Activated naive CD8-positive, alpha-beta T cell treated with anti-CD3 and anti-CD28 coated beads, Interleukin-2, amount 50 U/mL, for 16 hours (primary cell): ENCODE measurements at places on chromosomes 3 and 15.

DNA sequence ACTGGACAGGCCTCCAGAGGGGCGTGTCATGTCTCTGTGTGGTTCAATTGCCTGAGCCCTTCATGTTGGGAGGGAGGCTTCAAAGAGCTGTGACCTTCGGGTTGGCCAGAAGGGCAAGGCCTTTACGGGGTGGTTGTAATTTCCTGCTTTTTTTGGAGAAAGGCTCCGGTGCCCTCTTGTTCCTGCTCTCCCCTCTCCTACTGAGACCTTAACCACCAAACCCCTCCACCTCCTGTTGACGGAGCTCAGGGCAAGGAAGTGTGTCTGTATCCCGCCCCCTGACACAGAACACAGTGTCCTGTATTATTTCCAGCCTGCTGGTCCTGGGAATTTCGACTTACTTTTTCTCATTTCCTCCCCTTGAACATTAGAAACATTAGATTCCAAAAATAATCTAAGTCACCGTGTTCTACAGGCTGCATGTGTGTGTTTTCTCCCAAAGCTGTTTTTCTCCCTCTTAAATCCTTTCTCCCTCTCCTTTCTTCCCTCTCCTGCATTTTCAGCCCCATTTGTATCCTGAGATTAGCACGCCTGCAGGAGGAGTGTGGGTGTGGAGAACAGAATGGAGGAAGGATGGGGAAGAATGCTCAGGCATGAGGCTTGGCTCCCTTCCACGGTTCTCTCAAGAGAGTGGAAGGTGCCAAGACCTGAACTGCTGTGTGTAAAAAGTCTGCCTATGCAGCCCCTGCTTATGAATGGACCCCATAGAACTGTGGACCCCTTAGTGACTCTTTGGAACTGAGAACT lies 285.4 kb upstream of the ROPN1 start:
- DNase-seq = no peak

- DNase-seq = no peak
Measured at GRCh38 chr3:113556946-113557335, 24.6 kb downstream of the SIDT1 start.

DNA sequence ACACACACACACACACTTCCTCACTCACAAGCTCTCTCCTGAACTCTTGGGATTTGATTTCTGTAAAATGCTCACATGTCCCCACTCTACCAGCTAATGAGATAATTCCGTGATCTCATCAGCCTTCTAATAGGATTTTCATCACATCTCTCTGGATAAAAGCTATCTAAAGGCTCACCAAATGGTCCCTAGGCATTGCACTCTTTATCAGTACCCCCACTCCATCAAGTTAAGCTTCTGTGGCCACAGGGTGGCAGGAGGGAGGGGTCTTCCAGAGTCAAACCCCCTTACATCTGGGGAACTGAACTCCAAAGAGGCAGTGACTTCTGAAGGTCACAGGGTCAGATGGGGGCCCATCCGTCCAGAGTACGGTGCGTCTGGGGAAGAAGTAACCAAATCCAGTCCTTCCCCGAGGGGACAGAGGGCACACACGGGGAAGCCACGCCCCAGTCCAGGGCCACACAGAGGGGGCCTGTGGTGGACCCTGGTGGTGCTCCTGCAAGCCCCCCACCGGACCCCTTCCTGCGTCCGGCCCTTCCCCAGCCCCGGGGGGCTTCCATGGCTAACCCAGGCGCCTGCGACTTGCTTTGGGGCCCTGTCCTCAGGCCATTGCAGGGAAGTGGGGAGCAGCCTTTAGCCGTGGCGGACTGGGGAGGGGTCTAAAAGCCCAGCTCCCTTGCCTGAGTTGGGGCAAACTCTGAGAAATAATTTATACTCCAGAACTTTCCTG lies 25.5 kb downstream of the CPN2 start:
- no peak for DNase-seq

DNA sequence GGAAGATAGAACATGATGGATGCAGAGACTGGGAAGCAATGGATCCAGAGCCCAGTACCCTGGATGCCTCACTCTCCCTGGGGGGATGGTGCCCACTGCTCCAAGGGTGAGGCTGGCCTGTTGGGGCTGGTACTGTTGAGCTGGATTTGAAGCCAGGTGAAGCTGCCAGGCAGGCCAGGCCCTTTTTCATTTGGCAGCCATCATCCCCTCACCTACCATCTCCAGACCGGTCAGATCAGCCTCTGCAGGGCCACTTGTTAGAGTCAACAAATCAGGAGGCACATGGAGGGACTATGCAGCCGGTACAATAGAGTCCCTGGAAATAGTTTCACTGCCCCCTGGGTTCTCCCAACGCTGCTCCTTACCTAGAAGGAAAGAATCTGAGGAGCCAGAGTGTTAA lies 5.9 kb downstream of the MAPKAPK3 start:
- DNase-seq = no peak

- no peak for DNase-seq
Measured at GRCh38 chr3:190532731-190533203, 18.9 kb downstream of the IL1RAP start.

- no peak for DNase-seq
Measured at GRCh38 chr15:43253431-43254403, 13.0 kb downstream of the TGM5 start.

- DNase-seq = no peak
Measured at GRCh38 chr15:62853114-62853840, 189.3 kb upstream of the TPM1 start.

GRCh38 chr3:18770800-18771199 lies 345.7 kb upstream of the SATB1 start:
- DNase-seq = no peak

DNA sequence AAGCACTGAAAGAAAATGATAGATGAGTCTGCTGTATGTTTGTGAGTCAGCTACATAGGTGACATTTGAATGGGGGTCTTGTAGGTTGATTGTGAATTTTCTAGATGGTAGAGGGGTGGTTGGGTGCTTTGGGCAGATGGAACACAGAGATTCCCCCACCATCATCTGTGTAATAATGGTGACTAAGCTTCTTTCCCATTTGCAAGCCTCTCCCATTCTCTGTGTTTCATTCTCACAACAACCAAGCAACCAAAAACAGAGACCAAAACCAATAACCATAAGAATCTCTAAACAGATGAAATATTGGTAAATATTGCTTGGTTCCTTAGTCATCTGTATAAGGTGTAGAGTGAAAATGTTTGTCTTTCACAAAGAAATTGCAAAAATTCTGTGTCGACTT lies 17.8 kb upstream of the UTS2B start:
- no peak for DNase-seq

- no peak for DNase-seq
Measured at GRCh38 chr3:131361464-131362421, 19.8 kb upstream of the NUDT16 start.

- no peak for DNase-seq
Measured at GRCh38 chr3:49454458-49454857, 15.6 kb upstream of the DAG1 start.

DNA sequence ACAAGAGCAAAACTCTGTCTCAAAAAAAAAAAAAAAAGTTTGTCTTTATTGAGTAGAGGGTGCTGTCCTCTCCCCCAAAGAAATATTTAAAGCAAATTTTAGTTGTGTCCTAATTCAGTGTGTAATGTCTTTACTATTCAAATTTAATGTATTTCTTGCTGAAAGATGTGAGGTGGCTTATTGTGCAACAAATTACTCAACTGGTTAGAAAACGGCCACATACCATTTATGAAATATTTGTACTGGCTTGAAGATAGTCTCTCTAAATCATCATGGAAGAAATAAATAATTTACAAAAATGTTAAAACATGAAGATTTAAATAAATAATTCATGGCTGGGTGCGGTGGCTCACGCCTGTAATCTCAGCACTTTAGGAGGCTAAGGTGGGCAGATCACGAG lies 63.0 kb downstream of the SLTM start:
- DNase-seq = no peak

DNA sequence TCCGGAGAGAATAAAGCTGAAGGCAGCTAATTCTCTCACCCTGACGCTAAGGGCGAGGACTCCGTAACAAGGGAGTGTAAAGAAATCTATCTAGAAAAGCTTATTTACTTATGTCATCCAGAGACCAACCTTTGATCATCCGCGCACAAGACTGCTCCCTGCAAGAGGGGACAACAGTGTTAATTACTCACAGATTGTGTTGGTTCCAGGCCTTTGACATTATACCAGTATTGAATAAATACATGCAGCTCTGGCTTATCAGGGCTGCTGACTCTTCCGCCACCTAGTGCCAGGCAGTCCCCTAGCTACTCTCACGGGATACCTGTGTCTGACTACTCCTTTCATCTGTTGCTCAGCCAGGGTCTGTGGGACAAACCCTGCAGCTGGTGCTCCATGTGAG lies 211.7 kb downstream of the DTWD1 start:
- DNase-seq = no peak
